Activated T-cell treated with anti-CD3 and anti-CD28 coated beads for 1 hour (primary cell): ENCODE measurements at places on chromosomes 4 and X.

GRCh38 chr4:165077034-165077578 lies 23.4 kb downstream of the TRIM75 start:
- DNase-seq: no peak

DNA sequence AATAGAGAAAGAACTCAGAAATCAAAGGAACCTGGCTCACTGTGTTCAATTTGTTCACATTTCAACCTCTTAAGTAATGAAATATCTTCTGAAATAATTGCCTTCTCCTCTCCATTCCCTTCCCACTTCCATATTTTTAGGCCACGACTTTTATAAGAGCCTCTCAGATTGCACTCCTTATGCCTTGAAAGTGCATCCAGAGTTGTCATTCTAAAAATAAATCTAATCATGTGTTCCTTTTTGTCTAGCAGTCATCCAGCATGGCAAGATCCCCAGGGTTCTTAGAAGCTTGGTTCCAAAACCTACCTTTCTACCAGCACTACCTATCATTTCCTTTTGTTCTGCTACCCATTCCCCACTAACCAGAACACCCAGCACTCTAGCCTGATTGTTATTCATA lies 42.4 kb upstream of the RPA4 start:
- no peak for DNase-seq

DNA sequence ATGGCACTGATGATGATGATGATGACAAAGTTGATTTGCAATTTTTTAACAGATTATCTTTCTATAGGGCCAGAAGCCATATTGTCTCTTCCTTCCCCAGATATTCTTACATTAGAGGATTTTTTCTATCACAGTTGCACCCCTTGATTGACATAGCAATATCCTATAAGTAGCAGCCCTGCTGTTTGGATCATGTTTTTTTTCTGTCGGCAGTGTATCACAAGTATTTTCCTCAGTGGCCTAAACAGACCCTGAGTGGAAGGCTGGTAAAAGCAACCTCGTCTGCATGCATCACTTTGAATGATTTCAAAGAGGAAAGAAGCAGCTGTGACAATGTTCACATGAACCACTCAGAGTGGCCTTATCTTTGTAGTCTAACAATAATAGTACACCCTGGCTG lies 41.0 kb downstream of the FAT4 start:
- DNase-seq: no peak

DNA sequence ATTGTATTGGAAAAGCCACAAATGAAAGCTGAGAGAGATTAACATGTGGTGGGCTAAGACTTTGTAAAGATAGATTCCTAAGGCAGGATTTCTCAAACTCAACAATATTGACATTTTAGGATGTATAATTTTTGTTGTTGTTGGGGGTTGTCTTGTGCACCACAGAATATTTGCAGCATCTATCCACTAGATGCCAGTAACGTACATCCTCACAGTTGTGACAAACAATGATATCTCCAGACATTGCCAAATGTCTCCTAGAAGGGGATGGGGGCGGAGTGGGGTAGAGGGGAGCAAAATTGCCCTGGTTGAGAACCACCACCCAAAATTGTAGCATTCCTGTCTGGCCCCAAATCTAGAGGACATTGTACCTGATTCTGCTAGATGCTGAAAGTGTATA lies 14.7 kb upstream of the CBR4 start:
- DNase-seq: no peak

- no peak for DNase-seq
Observed at GRCh38 chr4:8041172-8041571, 101.5 kb upstream of the AFAP1 start.

- DNase-seq: no peak
Observed at GRCh38 chrX:100652266-100652665, 8.3 kb downstream of the SRPX2 start.

GRCh38 chr4:24777536-24778463 lies 17.6 kb upstream of the SOD3 start:
- no peak for DNase-seq

DNA sequence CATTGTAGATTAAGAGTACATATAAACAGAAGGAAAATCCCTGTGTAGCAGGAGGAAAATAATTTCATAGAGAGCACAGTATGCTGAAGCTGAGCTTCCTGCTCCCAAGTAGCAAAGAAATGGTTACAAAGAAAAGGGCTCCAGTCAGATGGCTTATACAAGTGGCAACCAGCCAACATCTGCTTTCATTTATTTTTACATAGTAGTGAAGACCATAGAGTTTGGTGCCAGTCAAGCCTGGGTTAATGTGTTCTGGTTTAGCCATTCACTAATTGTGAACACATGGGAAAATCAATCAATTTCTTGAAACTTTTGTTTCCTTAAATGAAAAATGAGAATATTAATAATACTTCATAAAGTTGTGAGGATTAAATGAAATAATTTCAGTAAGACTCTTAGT lies 111.3 kb upstream of the ELOVL6 start:
- no peak for DNase-seq

GRCh38 chr4:2359591-2360395 lies 58.7 kb downstream of the ZFYVE28 start:
- DNase-seq: no peak

GRCh38 chrX:39773923-39774773 lies 323.6 kb downstream of the BCOR start:
- DNase-seq: no peak

GRCh38 chr4:157564218-157564617 lies 343.7 kb downstream of the GRIA2 start:
- DNase-seq: no peak

- no peak for DNase-seq
Observed at GRCh38 chr4:42531341-42532030, 125.4 kb downstream of the ATP8A1 start.

DNA sequence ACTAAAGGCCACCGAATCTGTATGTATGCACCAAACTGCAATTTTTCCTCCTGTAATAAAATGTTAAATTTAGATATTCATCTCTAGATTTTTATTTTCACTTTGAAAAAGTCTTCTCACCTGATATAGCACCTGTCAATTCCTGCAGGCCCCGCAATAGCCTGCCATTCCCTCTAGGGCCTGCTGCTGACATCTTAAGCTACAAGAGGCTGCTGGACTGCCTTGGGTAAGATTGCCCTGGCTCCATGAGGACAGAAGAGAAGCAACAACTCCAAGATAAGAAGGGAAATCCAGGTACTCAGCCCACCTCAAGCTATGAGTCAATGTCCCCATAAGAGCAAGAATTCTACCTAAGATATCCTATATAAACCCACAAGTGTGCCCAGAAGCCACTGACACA lies 230.2 kb upstream of the AGTR2 start:
- no peak for DNase-seq

DNA sequence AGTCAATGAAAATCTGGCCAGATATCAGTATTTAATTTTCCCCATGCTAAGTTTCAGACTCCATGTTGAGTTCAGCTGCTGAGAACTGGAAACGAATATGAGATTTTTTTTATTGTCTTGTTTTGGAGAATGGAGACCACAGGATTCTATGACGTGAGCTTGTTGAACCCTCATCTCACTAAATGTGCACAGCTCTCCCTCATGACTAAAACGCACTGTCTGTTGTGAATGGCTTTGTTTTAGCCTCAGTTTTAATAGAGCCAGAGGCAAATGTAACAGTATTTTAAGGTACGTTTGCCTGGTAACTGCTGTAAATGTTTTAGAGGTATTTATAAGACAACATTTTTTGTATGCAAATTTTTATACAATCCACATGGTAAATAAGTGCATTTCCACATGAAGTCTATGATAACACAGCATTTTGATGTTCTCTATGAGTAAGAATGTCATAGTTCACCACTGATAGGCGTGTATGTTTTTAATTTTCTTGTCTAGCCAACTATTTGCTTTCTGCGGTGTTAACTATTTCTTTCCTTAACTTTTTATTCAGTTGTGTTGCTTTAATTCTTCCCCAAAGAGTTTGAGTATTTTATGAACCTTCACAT lies 1159.3 kb upstream of the TENM3 start:
- no peak for DNase-seq

GRCh38 chrX:71302461-71303213 lies 1.1 kb downstream of the ITGB1BP2 start:
- no peak for DNase-seq

DNA sequence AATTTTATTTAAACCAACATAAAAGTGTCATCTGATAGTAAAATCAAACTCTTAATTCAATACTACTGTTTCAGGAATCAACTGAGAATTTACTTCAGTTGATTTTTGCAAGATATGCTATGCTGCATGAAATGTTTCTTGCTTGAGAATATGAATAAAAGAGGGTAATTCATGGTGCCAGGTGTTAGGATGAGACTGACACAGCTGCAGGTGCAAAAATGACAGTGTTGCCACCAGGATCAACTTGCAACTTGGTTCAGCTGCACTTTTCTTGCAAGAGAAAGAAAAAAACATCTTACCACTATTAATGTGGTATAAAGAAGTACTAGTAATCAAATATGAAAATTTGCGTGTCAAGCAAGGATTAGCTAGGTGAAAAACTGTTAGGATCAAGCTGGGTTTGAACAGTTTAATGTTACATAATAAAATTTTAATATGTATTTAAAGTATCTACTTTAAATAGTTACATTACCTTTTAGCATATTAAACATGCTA lies 49.7 kb downstream of the CHIC2 start:
- DNase-seq: no peak

DNA sequence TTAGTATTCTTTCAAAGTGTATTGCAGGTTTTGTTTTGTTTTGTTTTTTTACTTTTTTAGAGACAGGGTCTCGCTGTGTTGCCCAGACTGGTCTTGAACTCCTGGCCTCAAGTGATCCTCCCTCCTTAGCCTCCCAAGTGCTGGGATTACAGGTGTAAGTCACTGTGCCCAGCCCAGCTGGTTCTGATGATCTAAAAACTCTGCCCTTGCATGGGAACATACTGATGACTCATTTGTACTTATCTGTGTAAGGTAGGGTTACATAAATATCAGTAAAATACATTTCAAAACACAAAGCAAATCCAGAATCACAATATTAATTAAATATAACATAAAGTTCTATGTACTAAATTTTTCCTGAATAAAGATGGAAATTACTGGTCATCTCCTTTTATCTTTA lies 7.4 kb upstream of the SLC9B1 start:
- DNase-seq: no peak

DNA sequence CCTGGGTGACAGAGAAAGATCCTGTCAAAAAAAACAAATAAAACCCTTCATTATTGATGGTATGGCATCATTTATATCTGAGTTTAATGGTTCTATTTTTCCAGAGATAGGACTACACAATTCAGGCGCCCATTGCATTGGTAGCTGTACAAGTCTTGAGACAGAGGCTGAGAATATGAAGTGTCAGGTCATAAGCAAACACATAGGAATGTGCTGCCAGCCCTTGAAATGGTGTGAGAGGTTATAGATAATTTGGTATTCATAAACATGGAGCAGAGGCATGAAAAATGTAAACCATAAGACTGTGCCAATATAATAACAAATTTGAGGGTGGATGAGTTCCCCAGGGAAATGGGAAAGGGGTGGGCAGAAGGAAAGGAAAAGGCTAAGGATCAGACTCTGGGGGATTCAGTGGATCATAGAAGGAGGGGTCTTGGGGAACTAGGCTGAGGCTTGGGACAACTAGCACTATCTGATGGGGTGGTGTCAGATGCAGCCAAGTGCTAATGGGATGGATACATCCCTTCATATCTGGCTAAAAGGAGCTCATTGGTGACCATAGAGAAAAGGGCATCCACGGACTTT lies 50.8 kb downstream of the MAOA start:
- DNase-seq: no peak

DNA sequence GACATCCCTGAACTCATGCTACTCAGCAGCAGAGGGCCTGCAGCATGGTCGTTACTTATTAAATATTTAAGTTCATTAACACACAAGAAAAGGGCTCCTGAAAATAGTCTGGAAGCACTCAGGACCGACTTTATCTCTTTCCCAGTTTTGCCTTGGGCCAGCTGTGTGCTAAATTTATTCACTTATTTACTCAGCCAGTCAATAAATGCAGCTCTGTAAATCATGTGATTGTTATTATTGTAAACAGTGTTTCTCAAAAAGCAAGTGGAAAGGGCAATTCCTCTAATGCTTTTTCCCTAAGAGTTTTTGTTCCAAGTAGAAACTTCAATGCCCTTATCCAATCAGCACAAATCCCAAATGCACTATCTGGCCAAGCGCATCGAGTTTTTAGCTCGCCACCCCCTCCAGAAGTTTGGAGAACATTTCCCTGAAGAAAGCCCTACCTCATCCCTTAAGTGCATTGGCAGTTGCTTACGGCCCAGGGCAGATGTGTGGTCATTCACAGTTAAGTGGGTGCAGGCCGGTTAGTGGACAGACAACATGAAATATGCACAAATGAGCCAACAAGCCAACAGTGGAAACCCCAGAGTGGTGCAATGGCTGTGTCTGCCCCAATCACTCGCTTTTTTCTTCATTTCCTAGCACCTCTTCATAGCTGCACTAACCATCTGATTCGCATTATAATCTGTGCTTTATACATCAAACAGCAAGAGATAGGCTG lies 125.8 kb downstream of the SMIM20 start:
- DNase-seq: no peak
